ENCODE measurements at places on chromosomes 7 and 10.
A peak's percentile ranks its signal among the peaks of the same experiment; 100 is the strongest.

DNA sequence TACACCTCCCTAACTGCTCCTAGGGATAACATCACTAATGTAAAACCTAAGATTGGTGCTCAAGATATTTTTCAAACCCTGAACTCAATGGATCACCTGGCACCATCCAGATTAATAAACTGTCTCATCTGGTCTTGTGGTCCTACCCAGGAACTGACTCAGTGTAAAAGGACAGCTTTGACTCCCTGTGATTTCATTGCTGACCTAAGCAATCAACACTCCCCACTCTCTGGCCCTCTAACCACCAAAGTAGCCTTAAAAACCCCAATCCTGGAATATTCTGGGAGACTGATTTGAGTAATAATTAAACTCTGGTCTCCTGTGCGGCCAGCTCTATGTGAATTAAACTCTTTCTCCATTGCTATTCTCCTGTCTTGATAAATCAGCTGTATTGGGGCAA, 6.2 kb upstream of the USP54 start:
- no peak for DNase-seq

GRCh38 chr10:113003052-113003451, 53.0 kb downstream of the TCF7L2 start:
- DNase-seq, result no peak

- no peak for DNase-seq
Observed at GRCh38 chr10:104268405-104268712, 625 bp upstream of the GSTO2 start.

- DNase-seq, result no peak
Observed at GRCh38 chr7:155729847-155730246, 82.4 kb downstream of the SHH start.

DNA sequence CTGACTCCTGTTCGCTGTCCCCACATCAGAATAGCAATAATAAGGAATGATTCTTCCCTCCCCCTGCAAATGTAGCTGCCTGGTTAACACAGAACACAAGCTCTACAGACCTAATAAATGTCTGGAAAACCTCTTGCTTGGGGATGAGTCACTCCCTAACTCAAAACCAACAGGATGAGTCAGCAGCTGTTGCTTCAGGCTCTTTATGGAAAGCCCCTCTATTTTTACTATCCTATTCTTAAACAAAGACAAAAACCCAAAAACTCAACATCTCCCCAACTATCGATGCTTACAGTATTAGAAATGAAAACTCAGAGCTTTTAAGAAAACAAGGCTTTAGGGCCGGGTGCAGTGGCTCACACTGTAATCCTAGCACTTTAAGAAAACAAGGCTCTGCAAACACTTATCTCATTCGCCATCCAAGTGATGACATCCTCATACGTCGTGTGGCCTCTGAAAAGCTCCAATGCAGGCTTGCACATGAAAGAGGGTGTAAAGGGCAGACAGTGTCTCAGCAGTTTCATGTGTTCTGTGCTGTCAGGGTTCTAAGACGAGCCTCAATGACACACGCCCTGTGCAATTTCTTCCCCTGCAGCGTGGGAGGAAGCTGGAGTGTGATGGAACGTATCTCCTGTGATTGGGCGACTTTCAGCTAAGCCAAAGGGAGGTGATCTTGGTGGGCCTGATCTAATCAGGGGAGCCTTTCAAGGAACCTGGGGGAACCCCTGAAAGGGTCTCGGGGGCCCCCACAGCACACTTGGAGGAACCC, 70.1 kb downstream of the AMZ1 start:
- DNase-seq, result peak; percentile 79

DNA sequence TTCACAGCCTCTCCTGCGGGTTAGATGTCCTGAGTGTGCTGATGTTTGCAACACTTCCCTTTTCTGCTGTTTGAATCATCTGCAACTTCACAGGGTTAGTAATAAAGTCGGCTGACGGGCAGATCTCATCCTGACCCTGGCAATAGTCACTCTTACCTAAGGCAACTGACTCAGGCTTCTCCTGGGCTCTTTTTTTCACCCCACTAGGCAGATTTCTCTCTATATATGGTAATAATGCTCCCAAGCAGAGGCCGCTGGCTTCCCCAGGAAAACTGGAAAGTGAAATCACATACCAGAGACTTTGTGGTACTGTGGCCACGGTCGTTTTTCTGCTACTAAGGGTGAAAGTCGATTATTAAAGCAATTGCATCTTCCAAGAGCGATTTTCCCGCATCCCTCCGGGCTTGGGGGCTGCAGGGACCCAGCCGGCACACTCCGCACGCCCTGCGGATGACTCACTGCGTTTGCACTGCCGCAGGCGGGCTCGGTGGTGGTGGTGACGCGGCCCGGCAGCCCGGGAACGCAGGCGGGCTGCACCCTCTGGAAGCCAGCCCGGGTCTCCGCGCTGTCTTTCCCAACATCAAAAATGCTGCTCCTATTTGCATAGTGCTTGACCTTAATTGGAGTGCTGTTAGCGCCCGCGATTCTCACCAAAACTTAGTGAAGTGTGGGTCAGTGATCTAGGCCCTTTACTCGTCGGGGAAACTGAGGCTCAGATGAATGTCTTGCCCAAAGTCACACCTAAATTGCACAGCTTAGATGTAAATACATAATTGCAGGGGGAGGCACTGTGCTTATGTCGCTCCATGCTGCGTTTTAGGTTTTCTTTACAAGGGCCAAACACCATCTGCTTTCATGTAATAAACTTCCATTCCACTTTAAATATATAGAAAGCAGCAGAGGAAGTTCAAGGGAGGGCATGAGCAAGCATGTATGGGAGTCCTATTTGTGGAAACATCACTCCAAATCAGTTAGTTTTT, 47.6 kb upstream of the ITGB1 start:
- peak; percentile 22 for DNase-seq

GRCh38 chr10:22760025-22760424, 45.6 kb upstream of the PIP4K2A start:
- no peak for DNase-seq

DNA sequence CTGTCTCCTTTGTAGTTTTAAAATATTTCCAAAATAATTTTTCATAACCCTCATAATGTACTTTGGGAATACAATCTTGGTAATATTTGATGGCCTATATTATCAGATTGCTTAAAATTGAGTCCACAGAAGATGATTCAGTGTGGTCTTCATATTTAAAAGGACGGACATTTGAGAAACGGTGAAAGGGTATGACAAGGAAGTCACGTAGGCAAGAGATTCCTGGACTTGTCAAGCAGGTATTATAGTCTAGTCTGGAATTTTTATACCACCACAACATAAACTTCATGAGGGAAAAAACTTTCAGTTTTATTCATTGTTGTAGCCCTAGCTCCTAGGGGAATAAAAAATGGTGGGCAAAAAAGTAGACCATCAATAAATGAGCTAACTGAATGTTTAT, 82.3 kb downstream of the KMT2E start:
- no peak for DNase-seq

DNA sequence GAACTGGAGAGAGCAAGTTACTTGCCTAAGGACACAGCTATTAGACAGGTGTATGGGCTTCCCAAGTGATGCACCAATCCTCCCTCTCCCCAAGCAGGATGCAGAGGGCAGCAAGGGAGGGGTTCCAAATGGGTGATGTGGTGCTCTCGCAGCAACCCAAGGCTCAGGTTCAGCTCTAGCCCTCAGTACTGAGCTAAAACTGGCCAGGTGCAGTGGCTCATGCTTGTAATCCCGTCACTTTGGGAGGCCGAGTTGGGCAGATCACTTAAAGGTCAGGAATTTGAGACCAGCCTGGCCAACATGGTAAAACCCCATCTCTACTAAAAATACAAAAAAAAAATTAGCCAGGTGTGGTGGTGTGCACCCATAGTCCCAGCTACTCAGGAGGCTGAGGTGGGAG, 40.7 kb downstream of the GPRIN2 start:
- no peak for DNase-seq

GRCh38 chr7:39746103-39746819, 122.9 kb downstream of the RALA start:
- peak; percentile 23 for DNase-seq

DNA sequence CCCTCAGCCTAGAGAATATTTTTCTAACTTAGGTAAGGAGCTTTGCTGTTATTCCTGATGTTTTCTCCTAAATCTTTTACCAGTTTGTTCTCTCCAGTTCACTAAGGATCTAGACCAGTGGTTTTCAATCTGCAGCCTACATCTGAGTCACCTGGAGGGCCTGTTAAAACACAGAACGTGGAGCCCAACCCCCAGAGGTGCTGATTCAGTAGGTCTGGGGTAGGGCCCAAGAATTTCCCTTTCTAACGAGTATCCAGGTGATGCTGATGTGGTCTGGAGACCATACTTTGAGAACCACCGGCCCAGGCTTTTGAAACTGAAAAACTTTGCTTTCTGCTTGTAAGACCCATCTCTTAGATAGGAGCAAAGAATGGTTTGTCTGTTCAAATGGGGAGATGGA, 51.2 kb upstream of the KMT2E start:
- DNase-seq, result no peak

- no peak for DNase-seq
Observed at GRCh38 chr7:28128608-28129007, 52.0 kb downstream of the JAZF1 start.
